ENCODE measurements at places on chromosomes 12 and 14.

- no peak for DNase-seq
These were observed 462.0 kb downstream of the CCDC91 start for GRCh38 chr12:28652239-28652638.

- no peak for DNase-seq
These were observed 100.1 kb upstream of the DIO3 start for GRCh38 chr14:101460986-101461750.

DNA sequence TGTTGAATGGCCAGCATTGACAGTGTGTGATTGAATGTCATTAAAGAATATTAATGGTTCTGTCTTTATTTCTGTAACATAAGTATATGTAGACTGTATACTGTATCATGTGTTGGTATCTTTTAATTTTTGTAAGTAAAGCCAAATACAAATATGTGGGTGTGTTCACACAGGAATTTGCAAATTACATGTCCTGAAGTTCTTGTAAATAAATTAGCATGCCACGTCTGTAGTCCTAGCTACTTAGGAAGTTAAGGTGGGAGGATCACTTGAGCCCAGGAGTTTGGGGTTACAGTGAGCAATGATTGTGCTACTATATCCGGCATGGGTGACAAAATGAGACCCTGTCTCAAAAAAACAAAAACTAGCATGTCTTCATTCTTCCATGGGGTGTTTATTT, 99.1 kb downstream of the KICS2 start:
- no peak for DNase-seq

- peak; percentile 41 for DNase-seq
These were observed 49.5 kb downstream of the PPP2R5C start for GRCh38 chr14:101810897-101811621.

GRCh38 chr12:74984631-74985030, 225.0 kb downstream of the KCNC2 start:
- DNase-seq, result no peak

Data from AG20443 (cell line).